ENCODE measurements at places on chromosomes 1 and 21.

DNA sequence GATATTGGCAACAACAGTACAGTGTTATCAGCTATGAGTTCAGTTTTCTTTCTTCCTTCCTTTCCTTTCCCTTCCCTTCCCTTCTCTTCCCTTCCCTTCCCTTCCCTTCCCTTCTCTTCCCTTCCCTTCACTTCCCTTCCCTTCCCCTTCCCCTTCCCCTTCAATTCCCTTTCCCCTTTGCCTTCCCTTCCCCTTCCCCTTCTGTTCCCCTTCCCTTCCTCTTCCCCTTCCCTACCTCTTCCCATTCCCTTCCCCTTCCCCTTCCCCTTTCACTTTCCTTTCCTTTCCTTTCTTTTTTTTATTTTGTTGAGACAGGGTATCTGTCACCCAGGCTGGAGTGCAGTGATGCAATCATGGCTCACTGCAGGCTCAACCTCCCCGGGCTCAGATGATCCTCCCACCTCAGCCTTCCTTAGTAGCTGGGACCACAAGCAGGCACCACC, 72.3 kb upstream of the CAPZB start:
- DNase-seq: no peak

DNA sequence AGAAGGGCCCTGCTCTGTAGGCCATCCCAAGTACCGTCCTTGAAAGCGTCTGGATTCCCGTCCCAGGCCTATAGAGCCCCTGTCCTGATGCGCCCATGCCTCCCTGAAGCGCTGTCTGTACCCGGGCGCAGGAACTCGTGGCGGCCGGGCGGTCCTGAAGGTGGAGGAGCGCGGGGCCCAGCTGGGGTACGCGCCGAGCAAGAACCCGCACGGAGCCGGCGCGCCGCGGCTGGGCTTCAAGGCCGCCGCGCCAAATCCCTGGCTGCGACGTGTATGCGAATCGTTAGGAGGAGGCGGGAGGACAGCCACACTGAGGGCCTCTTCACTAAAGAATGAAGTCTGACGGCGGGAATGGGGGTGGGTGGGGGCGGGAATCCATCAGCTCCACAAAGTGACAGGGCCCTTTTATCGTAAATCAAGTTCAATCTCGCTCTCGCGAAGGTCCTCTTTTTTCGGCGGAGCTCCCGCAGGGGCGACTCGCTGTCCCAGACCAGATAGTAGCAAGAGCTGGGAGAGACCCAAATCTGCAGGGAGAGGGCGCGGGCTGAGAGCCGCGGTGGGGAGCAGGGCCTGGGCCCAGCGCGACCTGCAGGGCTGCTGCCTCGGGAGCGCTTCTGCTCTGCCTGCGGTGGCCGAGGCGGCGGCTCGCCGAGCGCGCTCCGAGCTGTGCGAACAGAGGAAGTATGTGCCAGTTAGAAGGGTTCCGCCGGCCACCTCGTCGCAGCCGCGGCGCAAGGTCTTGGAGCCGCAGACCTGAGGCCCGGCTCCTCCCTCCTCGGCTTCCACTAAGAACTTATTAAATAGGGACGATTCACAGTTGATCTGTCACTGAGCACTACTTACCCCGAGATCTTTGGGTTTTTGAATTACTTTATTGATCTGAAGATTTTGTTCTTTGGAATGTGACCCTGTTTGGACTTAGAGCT, 10.4 kb downstream of the BARHL2 start:
- no peak for DNase-seq

DNA sequence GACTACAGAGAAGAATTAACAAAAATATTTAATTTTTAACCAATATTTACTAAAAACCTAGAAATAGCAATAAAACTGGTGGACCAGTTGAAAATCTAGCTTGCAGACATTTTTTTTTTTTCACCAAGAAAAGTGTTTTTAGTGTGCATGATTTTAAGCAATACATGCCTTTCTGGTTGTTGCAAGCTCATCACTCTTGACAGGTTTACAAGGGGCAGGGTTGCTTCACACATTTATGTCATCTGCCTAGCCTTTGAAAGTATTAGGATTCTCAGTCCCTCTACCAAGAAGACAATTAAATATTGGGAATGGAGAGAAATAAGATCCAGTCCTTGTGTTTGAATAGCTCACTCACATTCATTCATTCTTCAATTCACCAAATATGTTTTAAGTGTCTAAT, 53.8 kb upstream of the LYPLAL1 start:
- DNase-seq: no peak

GRCh38 chr1:172024516-172024915, 183.2 kb downstream of the DNM3 start:
- DNase-seq: no peak

- DNase-seq: no peak
Measured at GRCh38 chr1:59027177-59027576, 243.3 kb upstream of the JUN start.

DNA sequence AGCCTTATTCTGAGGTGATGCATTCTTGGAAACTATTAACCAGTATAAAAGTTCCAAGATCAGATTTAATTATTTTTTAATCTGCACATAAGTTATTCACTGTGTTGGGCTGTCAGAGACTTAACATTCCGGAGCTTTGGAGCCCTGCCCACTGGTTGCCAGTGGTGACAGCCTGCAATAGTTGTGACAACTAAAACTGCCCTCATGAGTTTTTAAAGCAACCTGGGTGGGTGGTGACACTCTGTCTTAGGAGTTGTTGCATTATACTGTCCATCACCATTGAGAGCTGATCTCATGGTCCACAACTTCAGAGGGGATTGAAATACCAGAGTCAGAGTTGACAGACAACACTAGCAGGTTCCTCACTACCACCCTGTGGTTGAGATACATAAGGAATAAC, 653.9 kb upstream of the USP24 start:
- no peak for DNase-seq

GRCh38 chr1:66764994-66765578, 12.8 kb downstream of the DYNLT5 start:
- no peak for DNase-seq

DNA sequence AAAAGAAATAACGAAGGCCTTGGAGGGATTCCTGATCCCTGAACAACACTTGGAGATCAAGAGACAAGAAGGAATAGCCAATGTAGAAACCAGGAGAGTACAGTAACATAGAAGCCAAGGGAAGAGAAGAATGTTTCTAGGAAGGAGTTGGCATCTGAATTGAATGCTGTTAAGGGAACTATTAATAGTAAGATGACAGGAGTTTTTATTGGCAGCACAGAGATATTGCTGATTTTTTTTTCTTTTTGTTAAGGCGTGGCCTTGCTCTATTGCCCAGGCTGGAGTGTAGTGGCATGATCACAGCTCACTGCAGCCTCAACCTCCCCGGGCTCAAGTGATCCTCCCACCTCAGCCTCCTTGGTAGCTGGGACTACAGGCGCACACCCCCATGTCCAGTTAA, 9.6 kb upstream of the SFT2D2 start:
- DNase-seq: no peak

GRCh38 chr1:36796733-36797132, 237.6 kb downstream of the GRIK3 start:
- DNase-seq: no peak

DNA sequence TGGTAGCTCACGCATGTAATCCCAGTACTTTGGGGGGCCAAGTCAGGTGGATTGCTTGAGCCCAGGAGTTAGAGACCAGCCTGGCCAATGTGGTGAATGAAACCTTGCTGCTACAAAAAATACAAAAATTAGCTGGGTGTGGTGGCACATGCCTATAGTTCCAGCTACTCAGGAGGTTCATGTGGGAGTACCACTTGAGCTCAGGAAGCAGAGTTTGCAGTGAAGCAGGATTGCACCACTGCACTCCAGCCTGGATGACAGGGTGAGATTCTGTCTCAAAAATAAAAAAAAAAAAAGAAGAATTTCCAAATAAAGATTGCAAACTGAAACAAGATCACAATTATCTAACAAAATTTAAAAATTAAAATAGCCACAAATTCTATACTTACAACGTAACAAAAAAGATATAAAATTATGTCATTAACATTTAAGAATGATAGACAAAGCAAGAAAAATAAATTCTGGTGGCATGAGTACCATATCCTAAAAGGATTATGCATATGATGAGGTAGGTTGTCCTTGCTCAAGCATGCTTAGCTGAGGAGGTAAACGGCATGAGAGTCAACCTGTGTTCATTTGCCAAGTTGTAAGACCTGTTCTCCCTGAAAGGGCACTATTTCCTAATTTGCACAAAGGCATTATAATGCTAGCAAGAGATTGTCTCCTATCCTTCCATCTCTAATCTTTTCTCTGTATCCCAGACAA, 20.2 kb downstream of the IPP start:
- no peak for DNase-seq

DNA sequence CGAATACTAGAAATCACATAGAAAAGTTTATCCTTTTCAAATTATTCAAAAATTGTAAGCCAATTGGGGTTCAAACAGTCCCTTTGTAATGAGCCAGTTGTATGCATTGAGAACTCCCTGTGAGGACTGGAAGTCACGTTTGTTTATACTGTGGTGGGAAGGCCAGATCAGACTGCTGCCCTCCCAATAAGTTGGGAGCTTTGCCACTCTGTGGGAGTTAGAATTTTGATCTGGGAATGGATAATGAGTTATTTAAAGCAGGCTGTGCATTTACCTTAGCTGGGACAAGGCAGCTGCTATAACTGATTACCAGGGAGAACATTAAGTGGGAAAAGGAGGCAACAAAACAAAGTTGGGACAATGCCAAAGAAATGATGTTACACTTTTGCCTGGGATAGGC, 178.8 kb downstream of the SDCCAG8 start:
- DNase-seq: no peak

DNA sequence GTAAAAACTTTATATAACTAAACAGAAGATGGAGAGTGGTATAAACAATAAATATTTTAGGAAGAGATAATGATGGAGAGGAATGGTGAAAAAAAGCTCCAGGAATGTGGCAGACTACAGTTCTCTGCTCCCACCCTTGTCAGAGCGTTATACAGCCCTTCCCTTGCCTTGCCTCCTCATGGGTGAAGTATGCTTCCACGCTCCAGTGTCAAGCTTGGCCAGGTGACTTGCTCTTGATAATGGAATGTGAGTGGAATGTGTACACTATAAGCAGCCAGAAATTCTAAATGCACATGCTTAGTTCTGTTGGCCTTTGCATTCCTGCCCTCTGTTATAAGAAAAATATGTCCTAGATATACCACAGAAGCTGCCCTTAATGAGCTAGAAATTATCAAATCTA, 24.7 kb upstream of the POGK start:
- DNase-seq: no peak

DNA sequence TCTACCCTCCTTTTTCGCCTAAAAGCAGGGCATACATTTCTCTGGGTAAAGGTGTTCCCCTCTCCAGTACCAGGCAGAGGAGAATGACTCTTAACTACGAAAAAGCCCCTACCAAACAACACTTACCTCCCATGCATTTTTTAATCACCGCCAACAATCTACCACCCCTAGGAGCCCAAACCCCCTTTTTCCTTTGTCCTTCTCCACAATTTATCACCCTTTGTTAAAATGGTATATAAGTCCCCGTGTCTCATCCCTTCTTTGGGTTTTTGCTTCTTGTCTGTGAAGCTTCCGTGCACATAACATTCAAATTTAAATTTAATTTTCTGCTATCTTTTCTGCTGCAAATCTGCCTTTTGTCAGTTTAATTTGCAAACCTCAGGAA, 27.6 kb upstream of the COL18A1 start:
- DNase-seq: no peak

DNA sequence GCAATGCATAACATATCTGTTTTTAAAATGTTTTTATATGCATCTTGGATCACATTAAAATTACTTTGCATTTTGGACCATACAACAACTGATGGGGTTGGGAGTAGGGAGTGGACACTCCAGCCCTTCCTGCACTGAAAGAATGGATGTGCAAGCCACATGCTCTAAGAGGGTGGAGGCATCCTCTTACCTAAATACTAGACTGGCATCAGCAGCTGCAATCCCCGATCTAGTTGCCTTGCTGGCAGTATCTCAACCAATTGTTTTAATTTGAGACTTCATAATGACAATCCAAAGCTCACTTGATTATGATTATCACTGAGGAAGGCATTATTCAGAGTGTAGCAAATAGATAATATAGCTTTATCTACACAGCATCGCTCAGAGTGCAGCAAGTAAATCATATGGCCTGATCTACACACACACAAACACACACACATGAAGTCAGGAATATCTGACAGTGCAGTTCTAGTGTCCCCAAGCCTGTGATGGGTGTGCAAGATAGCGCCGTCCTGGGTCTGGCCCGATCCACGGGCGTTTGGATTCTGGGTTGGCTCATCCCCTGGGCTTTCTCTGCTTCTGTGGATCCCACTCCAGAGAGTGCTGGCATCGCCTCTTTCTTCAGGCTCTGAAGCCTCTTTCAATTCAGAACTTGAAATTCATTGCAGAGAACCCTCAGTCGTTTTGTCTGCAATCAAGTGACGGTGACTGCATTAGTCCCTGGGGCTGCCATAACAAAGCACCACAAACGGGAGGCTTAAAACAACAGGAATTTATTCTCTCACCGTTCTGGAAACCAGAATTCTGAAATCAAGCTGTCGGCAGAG, 181.3 kb downstream of the ETS2 start:
- no peak for DNase-seq

- no peak for DNase-seq
Measured at GRCh38 chr1:42422737-42423136, 33.1 kb downstream of the ZMYND12 start.

GRCh38 chr1:45051005-45051772, 39.1 kb downstream of the UROD start:
- no peak for DNase-seq

DNA sequence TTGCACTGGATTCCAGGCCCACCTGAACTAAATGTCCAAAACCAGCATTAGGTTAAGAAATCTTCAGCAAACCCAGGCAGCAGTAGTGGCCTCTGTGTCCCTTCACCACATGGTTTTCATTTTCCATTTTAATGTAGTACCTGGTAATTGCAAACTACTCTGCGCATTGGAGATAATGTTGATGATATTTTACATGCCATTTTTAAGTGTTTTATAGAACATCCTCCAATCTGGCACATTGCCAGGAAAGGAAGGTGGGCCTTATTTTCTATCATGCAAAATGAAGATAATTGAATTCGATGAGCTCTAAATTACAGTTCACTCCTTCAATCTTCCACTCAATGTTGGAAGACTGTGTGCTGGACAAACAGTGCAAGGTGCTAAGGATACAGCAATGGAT, 89.5 kb downstream of the ZC3H11B start:
- no peak for DNase-seq

DNA sequence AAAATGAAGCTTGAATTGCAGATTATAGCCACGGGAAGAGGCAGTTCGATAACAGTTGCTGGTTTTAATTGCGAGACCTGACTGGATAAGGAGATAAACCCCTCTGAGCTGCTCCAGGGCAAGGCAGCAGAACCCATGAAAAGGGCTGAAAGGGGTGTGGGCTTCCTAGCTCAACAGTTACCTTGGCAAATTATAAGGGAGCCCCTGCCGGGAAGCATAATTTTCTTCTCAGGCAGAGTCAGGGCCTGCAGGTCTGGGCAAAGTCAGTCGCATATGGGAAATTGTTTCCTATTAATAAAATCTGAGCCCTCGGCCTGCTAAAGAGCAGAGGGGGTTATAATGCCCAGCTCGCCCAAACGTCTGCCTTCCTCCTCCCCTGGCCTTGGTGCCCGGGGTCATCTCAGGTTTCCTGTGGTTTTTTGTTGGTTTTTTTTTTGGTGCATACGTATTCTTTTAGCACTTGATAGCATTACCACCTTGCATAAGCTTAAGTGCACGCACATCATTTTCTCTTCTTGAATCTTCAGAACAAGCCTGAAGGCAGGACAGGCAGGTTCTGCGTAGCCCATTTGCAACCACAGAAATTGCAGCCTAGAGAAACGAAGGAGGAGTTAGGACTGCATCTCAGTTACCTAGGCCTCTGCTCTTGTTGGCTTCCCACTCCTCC, 33.9 kb upstream of the SELENON start:
- DNase-seq: no peak
